Activated CD4-positive, alpha-beta T cell treated with anti-CD3 and anti-CD28 coated beads, Interleukin-2, amount 10 ng/mL, durations not matched to agents 24 days and 14 days (primary cell): ENCODE measurements at places on chromosomes 5 and 9. TPM values are rescaled to one million over a fixed set of nuclear protein-coding genes. Genes with fewer than 3 reads are reported as not detected.

SPATA31D4 gene
- not detected in 2 replicates for total RNA-seq

ADAMTS19 gene
- not detected in 2 replicates for total RNA-seq

GRCh38 chr5:14185326-14186058 lies 42.4 kb downstream of the TRIO start:
- no peaks in the 10 kb centered on the region for H3K4me1 ChIP-seq
- H3K27me3 ChIP-seq, result peaks cover 3% of the 10 kb centered on the region
- H3K36me3 ChIP-seq, result no peaks in the 10 kb centered on the region

- H3K27me3 ChIP-seq, result no peaks in the 10 kb centered on the region
- H3K4me1 ChIP-seq, result peaks cover 40% of the 10 kb centered on the region
- no peak overlapping the region for H3K4me3 ChIP-seq
- peak; percentile 51 for DNase-seq
- peaks cover 6% of the 10 kb centered on the region for H3K36me3 ChIP-seq
Measured at GRCh38 chr5:56145106-56145505, 88.0 kb downstream of the ANKRD55 start.

GRCh38 chr5:159316519-159317383 lies 13.5 kb downstream of the IL12B start:
- H3K36me3 ChIP-seq, result no peaks in the 10 kb centered on the region
- no peaks in the 10 kb centered on the region for H3K4me1 ChIP-seq
- peaks cover 34% of the 10 kb centered on the region for H3K27me3 ChIP-seq
- H3K4me3 ChIP-seq, result no peak overlapping the region
- no peak overlapping the region for H3K27ac ChIP-seq

DNA sequence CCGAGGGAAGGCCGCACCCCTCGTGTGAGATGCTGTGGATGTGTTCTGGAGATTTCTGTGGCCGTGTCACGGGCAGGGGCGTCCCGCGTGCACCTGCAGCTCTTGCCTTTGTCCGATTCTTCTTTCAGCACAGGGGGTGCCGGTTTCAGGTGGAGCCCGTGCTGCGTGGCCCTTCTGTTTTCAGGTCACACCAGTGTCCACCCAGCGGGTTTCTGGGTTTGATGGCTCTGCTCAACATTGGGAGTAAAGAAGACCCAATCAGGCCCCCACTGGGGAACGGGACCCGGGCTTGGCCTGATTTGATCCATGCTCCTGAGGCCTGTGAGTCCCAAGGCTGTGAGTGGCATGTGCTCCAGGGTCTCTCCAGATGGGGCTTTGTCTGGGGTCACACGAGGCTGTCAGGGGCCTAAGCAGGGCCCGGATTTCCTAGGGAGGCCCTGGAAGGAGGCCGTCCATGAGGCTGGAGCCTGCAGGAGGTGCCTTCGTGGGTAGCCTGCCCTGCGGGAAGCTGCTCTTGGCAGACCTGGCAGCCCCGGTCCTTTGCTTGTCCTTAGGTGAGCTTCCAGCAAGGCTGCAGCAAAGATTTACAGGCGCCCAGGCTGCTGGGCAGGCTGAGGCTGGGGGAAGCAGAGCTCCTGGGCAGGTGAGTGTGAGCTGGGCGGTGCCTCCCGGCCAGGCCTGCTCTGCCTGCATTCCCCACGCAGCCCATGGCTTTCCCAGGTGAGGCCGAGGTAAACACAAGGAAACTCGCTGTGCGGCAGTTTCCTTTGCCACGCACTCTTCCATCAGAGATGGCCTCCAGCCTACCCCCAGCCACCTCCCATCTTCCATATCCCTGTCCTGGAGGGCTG lies 12.8 kb downstream of the MRPL36 start:
- DNase-seq, result no peak
- H3K27ac ChIP-seq, result no peak overlapping the region
- H3K27me3 ChIP-seq, result peaks cover 3% of the 10 kb centered on the region
- H3K4me3 ChIP-seq, result no peak overlapping the region

DNA sequence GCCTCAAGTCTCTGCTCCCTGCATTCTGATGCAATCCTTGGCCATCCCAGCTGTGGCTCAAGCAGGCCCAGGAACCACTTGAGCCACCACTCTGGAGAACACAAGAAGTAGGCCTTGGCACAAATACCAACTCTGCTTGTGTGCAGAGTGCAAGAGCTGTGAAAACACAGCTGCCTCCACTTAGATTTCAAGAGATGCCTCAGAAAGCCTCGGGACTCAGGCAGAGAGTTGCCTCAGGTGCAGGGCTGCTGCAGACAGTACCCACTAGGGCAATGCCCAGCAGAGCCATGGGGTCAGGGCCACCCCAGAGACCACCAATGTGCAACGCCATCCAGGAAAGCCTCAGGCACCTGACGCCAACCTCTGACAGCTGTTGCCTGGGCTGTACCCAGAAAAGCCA lies 82.4 kb downstream of the FREM1 start:
- H3K36me3 ChIP-seq, result no peaks in the 10 kb centered on the region
- H3K4me1 ChIP-seq, result no peaks in the 10 kb centered on the region
- DNase-seq, result no peak
- H3K27ac ChIP-seq, result no peak overlapping the region
- H3K4me3 ChIP-seq, result no peak overlapping the region

- no peaks in the 10 kb centered on the region for H3K36me3 ChIP-seq
- H3K27me3 ChIP-seq, result no peaks in the 10 kb centered on the region
- DNase-seq, result no peak
- H3K4me1 ChIP-seq, result no peaks in the 10 kb centered on the region
- no peak overlapping the region for H3K27ac ChIP-seq
- H3K4me3 ChIP-seq, result no peak overlapping the region
Measured at GRCh38 chr9:83336706-83337105, 201.5 kb downstream of the FRMD3 start.

GRCh38 chr9:16608906-16609305 lies 261.6 kb downstream of the BNC2 start:
- DNase-seq, result no peak
- no peaks in the 10 kb centered on the region for H3K4me1 ChIP-seq
- H3K4me3 ChIP-seq, result no peak overlapping the region
- no peaks in the 10 kb centered on the region for H3K27me3 ChIP-seq
- no peak overlapping the region for H3K27ac ChIP-seq
- no peaks in the 10 kb centered on the region for H3K36me3 ChIP-seq
